Liver (tissue), 10 donors: ENCODE measurements at places on chromosomes 2 and 18. TPM values are rescaled to one million over a fixed set of nuclear protein-coding genes. Genes with fewer than 3 reads are reported as not detected.

The LRRC30 gene
- total RNA-seq, result not detected

The FKBP1B gene
- 3.6 TPM for total RNA-seq

The CCL20 gene
- 5.9 TPM for total RNA-seq

The CFAP53 gene
- 0.08 TPM for total RNA-seq

The POMC gene
- 0.84 TPM for total RNA-seq

The FN1 gene
- total RNA-seq, result 1,402 TPM

The REEP1 gene
- total RNA-seq, result 1.0 TPM

The ASB18 gene
- total RNA-seq, result not detected

The SP140 gene
- total RNA-seq, result 1.1 TPM

The EPHA4 gene
- 1.1 TPM for total RNA-seq

The ALKAL2 gene
- 1.6 TPM for total RNA-seq

The TRIM54 gene
- total RNA-seq, result not detected

The RAPGEF4 gene
- 1.5 TPM for total RNA-seq

The IRS1 gene
- total RNA-seq, result 8.3 TPM

The CNGA3 gene
- not detected for total RNA-seq

The DSG1 gene
- total RNA-seq, result 2.9 TPM

The ACKR3 gene
- total RNA-seq, result 6.0 TPM

The DRC1 gene
- not detected for total RNA-seq

The RAB27B gene
- total RNA-seq, result 4.5 TPM

The EFEMP1 gene
- 9.2 TPM for total RNA-seq

The SERPINB10 gene
- not detected for total RNA-seq

The CPLX4 gene
- total RNA-seq, result not detected

The TUBB8B gene
- total RNA-seq, result not detected

The ALPG gene
- total RNA-seq, result not detected

The MAP2 gene
- total RNA-seq, result 0.70 TPM

The ABCB11 gene
- total RNA-seq, result 74.3 TPM

The TLX2 gene
- not detected for total RNA-seq
